Calu3 (cell line): ENCODE measurements at places on chromosomes 16 and 17.

DNA sequence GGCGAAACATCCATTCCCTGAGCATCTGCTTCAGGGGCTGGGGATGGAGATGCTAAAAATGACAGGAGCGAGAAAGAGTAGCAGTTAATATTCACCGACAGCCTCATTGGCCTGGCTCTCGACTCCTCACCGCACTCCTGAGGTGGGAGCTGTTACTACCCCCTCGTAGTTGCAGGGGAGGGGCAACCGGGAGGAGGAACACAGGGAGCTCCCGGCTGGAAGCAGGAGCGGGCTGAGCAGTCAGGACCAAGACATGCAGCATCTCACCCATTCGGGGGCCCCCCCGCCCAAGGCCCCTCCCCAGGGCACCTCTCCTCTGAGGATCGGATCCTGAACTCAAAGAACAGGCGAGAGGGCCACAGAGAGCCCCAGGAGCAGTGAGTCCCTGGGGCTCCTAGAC is 4.5 kb upstream of the ACSF3 start:
- no peak for DNase-seq

GRCh38 chr17:5843366-5844026 is 226.7 kb upstream of the WSCD1 start:
- DNase-seq = no peak

DNA sequence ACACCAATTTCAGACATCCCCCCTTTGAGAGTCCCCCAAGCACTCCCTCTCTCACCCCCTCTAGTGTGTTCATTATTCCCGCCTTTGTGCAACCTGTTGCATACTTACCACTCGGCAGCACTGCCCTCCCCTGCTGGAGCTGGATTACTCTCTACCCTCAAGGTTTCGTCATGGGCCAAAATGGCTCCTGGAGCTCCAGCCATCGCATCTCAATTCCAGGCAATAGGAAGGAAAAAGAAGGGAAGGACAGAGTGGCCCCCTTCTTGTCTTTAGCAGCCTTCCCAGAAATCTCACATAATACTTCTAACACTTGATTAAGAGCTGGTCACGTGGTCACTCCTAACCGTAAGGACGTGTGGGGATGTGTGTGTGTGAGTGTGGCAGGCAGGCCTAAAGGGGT is 20.2 kb downstream of the TMEM186 start:
- DNase-seq = no peak

DNA sequence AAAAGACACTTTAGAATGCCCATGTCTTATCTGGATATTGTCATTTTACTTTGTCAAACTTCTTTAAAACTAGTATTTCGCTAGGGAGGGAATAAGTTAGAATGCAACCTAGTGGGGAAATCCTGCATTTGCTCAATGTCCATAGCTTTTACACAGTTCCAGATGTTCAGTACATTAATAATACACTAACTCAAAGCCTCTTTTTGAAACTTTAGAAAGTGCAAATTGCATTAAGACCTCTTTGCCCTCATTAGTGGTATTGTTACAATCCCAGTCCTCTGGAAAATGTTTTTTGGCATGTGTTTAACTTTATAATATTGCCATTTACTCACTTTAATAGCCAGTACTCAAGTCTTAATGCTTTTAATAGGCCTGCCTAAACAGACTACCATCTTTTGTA is 106.8 kb downstream of the BRIP1 start:
- DNase-seq = no peak

DNA sequence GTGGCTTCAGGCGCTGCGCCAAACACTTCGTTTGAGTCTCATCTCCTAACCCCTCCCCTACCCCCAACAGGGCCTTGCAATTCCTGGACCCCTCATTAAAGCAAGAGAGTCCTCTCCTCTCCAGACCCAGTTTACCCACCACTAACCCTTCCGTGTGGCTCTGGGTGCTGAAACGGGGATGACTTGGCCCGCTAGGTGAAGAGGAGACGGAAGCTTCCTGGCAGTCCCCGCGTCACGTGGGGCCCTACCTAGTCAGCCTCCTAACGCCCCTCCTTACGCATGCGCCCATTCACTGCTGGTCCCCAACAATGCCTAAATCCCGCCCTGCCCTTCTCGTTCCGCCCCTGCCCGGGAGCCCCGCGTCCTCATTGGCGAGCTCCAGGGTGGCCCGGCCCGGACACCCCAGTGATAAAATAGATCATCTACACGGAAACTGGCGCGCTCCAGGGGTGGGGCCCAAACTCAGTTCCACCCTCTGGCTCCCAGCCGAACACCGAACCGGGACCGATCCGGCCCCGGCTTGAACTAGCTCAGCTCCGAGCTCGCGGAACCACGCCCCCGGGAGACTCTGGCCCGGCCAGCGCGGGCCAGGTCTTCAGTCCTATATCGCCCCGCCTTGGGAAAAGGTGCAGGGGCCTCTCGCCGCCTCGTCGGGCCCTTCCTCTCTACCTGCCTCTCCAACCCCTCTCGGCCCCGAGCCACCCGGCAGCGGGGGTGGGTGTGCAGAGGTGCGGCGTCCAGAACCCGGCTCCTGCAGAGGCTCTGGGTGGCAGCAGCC is at the start of gene SLC16A13:
Gene SLC16A13, plus strand, starts transcription at position 425 of the 778 bp plus-strand sequence. CDS start 368 bp downstream, outside the sequence.
- peak; percentile 92 for DNase-seq

GRCh38 chr17:50078430-50078829 is 16.7 kb upstream of the PDK2 start:
- DNase-seq = no peak

GRCh38 chr16:86403085-86403484 is 107.2 kb upstream of the FOXF1 start:
- DNase-seq = no peak

DNA sequence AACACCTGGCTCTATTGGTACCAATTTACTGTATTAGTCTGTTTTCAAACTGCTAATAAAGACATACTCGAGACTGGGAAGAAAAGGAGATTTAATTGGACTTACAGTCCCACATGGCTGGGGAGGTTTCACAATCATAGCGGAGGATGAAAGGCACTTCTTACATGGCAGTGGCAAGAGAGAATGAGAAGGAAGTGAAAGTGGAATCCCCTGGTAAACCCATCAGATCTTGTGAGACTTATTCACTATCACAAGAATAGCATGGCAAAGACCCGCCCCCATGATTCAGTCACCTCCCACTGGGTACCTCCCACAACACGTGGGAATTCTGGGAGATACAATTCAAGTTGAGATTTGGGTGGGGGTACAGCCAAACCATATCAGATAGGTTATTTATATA is 22.6 kb upstream of the GOSR1 start:
- DNase-seq = no peak

DNA sequence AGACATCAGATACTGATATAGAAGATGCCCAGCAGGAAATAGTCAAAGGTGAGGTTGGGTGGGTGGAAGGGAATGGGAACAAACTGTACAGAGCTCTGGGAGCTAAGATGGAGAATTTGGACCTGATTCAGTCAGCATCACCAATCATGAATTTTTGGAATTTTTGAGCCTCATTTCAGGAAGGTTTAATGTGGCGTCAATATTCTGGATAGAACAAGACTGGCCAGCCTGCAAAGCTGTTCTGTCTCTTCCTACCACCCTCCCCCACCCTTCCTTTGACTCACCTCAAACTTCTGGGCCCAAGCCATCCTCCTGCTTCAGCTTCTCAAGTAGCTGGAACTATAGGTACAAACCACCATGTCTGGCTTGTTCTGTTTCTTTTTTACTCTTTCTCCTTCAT is 32.6 kb downstream of the CTCF start:
- no peak for DNase-seq

DNA sequence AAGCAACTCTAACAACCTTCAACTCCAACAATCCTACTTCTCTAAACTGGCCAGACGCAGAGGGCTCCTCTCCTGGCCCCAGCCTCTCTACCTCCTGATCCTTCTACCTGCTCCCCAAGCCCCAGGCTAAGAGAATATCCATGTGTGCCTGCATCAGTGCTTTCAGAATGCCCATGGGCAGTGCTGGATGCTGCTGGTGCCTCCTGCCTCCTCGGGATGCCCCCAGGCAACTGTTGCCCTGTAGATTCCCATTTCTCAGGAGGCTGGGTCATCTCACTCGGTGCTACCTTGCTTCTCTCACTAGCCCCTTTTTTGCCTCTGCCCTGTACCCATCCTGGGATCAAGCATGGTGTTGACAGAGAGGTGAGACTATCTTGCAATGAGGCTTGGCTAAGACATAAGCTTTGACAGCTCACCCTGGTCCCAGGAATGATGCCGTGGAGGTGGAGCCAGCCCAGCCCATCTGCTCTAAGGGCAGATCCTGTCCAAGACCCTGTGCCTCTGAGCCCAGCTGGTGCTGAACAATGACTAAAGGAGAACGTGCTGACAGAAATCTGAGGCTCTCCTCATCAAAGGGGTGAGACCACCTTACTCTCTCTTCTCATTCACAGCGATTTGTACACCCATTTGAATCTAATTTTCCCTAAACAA is 19.4 kb upstream of the SUPT4H1 start:
- no peak for DNase-seq

DNA sequence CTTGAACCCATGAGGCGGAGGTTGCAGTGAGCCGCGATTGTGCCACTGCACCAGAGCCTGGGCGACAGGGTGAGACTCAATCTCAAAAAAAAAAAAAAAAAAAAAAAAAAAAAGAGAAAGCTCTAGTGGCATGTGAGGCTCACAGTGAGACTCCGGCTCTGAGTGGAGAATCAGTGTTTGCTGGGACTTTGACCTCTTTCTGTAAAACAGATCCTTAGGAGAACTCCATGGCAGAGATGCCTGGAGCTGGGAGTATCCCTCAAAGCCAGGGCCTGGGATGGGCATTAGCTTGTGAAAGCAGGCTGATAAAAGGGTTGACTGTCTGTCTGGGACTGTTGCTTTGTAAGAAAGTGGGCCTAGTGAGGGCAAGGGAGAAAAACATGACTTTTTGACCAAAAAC is 46.4 kb downstream of the ZNF207 start:
- DNase-seq = no peak

DNA sequence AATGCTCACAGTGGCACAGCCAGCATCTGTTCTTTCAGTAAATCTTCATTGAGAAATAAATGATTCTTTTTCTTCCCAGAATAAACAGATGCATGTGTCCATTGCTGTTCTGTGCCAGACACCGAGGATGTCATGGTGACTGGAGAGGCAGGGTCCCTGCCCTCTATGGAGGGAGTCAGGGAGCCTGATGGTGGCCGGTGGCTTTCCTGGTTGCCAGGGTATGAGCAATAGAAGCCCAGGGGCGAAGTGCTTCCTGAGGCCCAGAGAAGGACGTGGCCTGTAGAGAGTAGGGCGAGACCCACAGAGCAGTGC is 29.9 kb upstream of the NUDT16L1 start:
- DNase-seq = no peak

- no peak for DNase-seq
Measured at GRCh38 chr16:16101585-16101984, 121.7 kb downstream of the ABCC6 start.

DNA sequence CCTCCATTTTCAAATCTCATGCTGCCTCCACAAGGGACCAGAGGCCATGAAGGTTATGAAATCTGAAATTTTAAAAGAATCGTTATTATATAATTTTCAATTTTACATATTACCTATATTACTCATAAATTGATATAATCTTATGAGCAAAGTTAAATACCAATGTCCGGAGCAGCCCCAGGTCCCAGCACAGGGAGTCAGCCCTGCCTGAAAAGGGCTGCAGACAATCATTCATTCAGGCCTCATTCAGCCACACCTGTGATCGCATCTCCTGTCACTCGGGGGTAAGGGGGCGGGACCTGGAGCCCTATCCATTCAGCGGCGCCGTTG is 172.5 kb downstream of the AHSP start:
- DNase-seq = no peak

DNA sequence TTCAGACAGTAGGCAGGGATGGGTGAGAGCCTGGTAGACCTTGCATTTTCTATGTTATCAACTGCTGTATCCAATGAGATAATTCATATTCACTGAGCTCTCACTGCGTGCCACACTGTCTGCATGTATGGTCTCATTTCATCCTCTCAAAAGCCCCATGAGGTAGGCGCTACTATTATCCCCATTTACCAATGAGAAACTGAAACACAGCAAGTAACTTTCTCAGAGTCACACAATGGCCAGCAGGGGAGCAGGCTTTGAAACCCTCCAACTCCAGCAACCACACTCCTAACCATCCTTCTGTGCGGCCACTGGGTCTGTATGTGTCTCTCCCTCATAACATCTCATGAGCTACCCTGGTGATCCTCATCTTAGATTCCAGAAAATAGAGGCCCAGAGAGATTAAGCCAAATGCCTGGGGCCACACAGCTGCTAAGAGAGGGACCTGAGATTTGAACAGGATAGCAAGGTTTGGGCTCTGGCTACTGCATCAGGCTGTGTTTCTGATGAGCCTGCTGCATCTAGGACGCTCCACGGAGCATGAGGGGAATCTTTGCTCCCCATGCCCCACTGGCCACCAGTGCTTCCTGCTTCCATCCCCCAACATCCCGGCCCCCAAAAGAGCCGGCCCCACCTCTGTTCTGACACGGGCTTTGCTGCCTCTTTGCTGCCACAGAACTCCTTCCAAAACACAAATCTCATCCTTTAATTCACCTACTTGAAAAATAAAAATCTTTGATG is 3.2 kb downstream of the CCR7 start:
- peak; percentile 63 for DNase-seq
